ENCODE measurements at places on chromosomes 5 and 9.

GRCh38 chr9:121837113-121837961 lies 185.9 kb downstream of the DAB2IP start:
- DNase-seq: no peak

- peak; percentile 43 for DNase-seq
These were observed 16.1 kb downstream of the SNX18 start for GRCh38 chr5:54533541-54534190.

- DNase-seq: no peak
These were observed 13.4 kb downstream of the ADAM19 start for GRCh38 chr5:157562111-157562581.

DNA sequence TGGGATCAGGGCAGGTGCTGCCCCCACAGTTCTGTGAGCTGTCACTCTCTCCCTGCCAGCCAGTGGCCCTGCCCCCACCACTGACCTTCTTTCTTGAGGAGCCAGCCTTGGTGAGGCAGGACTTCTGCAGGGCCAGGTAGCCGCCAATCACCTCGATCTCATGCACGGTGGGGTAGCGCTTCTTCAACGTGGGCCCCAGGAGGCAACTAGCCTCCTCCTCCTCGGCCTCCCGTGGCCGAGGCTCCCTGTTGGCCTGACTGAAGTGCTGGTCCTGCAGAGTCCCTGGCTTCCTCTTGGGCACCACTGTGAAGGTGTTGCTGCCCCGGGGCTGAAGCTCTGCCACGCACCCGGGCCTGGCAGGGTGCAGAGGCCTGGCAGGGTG lies 1.6 kb downstream of the TPRN start:
- DNase-seq: no peak

- no peak for DNase-seq
These were observed 193.7 kb downstream of the BRINP1 start for GRCh38 chr9:119175581-119175980.

DNA sequence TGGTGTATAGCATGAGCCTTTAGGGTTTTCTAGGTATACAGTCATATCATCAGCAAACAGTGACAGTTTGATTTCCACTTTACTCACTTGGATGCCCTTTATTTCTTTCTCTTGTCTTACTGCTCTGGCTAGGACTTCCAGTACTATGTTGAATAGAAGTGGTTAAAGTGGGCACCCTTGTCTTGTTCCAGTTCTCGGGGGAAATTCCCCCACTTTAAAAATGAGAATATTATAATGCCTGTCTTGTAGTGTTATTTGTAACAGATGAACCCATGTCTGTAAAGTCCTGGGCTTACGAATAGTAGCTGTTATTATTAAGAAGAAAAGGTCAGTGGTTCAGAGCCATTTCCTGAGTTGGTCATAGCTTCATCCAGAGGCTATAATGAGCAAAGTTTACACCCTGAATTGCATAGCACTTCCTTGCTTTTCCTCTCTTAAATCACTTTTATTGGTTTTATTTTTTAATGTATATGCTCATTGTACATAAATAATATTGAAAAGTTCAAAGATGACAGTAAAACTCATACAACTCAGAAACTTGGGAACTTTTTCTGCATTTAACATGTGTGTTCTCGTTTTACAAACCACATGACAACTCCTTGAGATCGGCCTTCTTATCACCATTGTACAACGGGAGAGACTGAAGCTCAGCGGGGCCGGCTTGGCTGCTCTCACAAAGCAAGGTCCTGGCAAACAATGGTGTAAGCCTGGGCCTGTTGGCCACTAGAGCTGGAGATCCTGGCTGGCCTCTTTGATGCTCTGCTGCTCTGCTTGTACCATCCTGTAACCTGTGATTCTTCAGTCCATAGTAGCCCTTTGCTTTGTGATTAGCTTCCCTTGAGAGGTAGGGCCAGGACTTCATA lies 85.2 kb downstream of the CYFIP2 start:
- DNase-seq: peak; percentile 14

GRCh38 chr9:112005939-112006338 lies 109.3 kb downstream of the UGCG start:
- DNase-seq: no peak

GRCh38 chr9:110583237-110583636 lies 3.7 kb upstream of the SVEP1 start:
- no peak for DNase-seq

GRCh38 chr9:98142182-98142907 lies 23.3 kb upstream of the TRIM14 start:
- DNase-seq: peak; percentile 55

DNA sequence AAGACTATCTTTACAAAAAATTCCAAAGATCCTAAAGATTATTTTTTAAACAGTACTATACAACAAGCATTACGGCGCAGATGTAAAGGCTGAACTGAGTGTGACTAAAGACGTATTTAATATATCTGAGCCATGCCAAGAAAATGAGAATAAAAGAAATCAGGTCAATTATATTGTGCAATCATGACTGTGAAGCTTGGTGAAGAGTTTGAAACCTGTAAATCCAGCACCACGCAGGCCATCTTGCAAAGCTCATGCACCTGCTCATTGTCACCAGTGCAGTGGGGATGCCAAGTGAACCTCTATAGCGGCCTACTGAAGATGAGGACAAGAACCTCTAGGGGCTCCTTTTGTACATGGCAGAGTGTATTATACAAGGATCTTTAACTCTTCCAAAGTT lies 89.0 kb downstream of the ANKH start:
- DNase-seq: no peak

DNA sequence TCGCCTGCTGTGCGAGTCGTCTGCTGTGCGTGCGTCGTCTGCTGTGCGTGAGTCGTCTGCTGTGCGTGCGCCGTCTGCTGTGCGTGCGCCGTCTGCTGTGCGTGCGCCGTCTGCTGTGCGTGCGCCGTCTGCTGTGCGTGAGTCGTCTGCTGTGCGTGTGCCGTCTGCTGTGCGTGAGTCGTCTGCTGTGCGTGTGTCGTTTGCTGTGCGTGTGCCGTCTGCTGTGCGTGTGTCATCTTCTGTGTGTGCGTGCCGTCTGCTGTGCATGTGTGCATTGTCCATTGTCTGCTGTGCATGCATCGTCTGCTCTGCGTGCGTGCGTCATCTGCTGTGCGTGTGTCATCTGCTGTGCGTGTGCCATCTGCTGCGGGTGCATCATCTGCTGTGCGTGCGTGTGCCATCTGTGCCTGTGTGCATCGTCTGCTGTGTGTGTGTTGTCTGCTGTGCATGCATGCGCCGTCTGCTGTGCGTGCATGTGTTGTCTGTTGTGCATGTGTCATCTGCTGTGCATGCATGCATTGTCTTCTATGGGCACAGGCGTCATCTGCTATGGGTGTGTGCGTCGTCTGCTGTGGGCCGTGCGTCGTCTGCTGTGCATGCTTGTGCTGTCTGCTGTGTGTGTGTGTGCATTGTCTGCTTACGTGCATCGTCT lies 68.6 kb upstream of the IRX4 start:
- no peak for DNase-seq

DNA sequence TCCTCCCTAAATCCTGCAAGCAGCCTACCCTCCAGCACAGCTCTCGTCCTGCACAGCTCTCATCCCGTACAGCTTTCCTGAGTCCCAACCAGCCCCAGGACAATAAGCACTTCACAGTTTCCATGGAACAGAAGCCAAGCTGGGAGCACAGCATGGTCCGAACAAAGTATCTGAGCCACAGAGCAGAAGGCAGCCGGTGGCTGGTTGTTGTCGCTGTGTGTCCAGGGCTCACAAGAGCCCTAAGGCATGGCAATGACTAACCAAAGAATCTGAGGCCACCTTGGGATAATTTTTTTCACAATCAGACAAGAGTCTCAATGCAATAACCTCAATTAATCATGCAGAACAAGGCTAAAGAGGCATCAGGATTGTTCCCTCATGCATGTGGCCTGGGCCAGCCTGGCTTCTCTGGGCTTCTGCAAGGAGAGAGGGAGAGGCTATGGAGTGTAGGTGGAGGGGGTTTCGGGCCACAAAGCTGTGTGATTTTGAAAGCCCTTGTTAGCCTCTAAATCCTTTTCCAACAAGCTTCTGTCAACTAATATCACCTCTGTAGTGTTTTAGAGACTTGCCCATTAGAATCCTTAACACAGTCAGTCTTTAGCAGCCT lies 323.4 kb downstream of the PIK3R1 start:
- peak; percentile 81 for DNase-seq

- no peak for DNase-seq
These were observed 35.1 kb downstream of the ADRA1B start for GRCh38 chr5:159951387-159951786.

- no peak for DNase-seq
These were observed 58.3 kb downstream of the FBXL7 start for GRCh38 chr5:15558240-15558639.

DNA sequence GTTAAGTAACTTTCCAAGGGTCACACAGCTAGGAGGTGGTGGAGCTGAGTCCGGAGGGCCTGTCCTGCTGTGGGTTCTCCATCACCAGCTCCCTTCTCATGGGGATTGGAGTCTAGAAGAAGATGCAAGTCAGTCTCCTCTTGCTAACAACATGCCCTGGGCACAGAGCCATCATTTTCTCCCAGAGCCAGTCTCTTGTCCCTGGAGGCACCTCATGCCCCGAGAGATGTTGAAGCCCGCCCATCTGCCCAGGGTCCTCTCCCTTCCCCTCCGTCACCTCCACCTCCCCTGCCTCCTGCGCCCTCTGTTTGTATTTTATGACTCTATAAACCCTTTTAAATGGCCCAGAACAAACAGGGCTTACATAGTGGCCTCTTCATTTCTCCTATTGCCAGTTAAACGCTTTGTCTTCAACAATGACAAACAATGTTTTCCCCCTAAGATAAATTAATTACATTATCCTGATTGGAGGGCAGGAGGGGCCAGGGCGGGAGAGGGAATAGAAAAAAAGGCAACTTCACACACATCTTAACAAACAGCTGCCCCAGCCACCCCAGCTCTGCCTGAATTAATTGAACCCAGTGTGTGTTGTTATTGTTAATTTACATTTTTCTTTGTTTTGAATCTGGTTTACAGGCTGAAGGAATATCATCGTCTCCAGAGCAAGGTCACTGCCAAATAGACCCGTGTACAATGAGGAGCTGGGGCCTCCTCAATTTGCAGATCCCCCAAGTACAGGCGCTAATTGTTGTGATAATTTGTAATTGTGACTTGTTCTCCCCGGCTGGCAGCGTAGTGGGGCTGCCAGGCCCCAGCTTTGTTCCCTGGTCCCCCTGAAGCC lies 55.8 kb downstream of the ASS1 start:
- DNase-seq: no peak

DNA sequence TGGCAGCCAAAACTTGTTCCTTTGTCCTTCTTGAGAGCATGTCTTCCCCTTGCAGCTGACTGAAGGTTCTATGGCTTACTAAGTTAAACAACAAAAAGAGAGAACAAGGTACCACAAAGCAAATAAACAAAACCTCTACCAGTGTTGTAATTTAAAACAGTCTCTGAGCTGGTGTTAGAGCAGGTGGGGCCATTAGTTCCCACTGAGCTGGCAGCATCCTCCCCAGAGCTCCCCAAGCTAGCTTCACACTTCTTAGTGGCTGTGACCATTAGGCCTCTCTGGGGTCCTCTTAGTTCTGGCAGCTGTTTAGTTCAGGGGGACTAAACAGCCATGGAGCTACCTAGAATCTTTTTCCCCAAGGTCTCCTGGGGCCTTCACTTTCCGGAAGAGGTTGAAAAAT lies 128.6 kb upstream of the ELL2 start:
- DNase-seq: no peak

DNA sequence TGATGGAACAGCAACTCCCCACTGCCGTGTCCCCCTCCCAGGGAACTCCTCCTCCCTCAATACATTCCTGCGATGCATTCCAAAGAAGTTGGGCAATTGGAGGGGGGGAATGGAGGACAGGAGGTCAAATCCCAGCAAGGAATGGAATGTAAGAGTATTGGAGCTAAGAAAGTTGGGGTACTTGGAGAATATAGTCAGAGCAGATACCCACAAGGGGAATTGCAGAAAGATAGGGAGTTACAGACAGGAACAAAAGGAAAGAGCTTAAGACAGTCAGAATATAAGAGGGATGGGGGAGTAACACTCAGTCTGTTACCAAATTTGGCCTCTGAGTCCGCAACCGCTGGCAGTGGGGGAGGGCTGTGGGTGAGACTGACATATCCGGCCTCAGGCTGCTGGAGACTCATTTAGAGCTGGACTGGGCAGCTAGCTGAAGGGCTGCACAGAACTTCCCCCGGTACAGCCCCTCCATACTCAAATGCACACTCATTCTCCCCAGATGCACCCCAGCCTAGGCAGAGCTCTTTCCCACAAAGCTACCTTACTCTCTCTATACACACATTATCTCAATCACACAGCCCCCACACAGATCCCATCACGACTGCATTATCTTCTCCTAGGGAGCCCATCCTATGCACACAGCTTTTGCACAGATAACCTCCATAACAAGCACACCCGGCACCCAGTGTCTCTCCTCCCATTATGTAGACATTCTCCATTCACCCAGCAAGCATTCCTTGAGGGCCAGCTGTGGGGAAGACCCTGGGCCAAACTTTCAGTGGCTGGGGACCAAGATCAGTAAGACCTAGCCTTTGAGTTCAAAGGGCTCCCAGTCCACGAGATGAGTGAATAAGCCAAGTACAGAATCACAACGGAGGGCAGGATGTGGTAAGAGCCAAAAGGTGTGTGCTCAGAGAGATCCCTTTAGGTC lies 3.7 kb downstream of the TLN1 start:
- DNase-seq: peak; percentile 92

DNA sequence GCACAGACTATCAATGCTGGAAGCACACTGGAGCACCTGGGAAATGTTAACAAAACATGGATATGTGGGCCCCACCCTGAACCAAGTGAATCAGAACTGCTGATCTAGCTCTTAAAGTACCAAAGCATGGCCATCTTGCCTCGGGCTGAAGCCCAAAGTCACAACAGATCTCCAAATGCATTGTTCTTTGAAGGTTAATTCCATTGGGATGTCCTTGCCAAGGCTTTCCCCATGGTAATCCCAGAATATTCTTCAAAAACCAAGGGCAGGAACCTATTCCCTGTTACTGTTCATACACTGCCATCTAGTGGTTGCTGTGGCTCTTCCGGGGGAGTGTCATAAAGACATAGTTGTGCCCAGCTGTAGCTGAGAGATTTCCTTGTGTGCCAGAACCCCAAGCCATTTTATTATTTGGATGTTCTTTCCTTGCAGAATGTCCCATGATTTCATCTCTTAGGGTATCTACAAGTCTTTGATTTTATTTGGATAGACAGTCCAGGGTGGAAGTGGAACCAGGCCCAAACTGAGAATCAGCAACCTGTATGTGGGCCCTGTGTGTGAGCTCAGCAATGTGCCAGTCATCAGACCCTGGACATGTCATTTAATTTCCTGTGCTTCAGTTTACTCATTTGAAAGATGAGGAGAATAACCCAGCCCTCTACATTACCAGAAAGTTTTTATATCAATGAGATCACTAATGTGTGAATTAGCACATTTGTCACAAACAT lies 290.0 kb downstream of the ACTL7B start:
- peak; percentile 77 for DNase-seq
